ENCODE measurements at places on chromosomes 7 and 10.

DNA sequence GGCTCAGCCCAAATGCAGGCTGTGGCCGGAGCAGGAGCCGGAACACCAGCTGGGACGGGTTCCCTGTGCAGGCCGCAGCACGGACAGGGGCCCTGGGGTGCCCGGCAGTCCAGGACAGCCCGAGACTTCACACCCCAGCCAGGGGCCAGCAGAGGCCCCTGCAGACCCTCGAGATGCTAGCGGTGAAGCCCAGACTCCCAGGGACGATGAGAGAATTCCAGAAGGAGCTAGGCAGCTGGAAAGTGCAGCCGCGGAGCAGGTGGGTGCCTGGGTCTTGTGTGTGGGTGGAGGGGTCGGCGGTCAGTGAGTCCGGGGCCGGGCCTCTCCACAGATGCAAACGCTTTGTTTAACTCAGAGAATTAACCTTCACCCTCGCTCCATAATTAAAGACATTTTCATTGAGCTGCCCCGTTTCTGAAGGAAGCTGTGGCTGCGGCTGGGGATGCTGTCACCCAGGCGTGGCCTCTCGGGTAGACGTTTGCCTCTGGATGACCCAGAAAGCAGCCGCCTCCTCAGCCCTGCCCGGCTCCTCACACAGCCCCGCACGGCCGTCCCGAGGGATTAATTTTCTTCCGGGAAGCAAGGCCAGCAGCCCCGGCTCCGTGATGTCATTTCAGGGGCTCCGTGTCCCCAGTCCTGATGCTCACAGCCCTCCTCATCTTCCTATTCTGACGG lies 26.5 kb downstream of the KNDC1 start:
- no peak for DNase-seq

- DNase-seq: no peak
Measured at GRCh38 chr10:92112462-92112861, 178.4 kb downstream of the CPEB3 start.

GRCh38 chr7:139861803-139862202 lies 32.7 kb downstream of the TBXAS1 start:
- DNase-seq: peak; percentile 69

- no peak for DNase-seq
Measured at GRCh38 chr7:133297093-133297492, 44.2 kb downstream of the EXOC4 start.

GRCh38 chr7:37333075-37333474 lies 115.6 kb downstream of the ELMO1 start:
- no peak for DNase-seq

- DNase-seq: no peak
Measured at GRCh38 chr7:38396852-38397251, 123.4 kb upstream of the TARP start.

DNA sequence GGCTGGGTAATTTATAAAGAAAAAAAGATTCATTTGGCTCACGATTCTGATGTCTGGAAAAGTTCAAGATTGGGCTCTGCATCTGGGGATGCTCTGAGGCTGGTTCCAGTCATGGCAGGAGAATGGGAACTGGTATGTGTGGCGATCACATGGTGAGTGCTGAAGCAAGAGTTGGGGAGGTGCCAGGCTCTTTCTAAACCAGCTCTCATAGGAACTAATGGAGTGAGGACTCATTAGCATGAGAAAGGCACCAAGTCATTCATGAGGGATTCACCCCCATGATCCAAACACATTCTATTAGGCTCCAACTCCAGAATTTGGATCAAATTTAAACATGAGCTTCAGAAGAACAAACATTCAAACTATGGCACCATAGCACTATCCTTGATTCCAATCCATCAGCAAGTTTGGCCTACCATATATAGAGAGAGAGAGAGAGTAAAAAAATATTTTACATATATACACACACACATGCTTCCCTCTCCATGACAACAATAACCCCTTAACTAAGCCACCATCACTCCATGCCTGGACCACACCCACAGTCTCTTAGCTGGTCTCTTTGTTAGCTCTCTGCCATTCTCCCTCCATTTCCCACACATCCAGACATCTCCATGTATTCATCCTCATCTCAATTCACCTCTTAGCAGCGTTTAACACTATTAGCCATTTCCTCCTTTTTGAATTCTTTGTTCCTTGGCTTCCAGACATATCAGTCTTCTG lies 57.9 kb downstream of the NPY start:
- no peak for DNase-seq

DNA sequence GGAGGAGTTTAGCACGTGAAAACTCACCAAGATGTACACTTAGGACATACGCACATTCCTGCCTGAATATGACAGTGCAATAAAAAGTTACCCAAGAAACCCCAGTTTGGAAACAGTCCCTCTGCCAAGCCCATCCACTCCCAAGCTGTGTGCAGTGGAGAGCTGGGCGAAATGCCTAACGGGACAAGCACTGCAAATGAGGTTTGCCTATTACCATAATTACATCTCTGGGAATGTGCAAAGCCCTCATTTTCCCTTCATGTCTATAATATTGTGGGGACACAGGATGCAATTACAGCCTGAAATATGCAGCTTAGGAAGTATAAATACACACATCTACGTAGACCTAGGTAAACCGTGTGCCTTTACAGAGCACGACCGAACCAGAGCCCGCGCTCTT lies 117.5 kb downstream of the PLXNA4 start:
- no peak for DNase-seq

DNA sequence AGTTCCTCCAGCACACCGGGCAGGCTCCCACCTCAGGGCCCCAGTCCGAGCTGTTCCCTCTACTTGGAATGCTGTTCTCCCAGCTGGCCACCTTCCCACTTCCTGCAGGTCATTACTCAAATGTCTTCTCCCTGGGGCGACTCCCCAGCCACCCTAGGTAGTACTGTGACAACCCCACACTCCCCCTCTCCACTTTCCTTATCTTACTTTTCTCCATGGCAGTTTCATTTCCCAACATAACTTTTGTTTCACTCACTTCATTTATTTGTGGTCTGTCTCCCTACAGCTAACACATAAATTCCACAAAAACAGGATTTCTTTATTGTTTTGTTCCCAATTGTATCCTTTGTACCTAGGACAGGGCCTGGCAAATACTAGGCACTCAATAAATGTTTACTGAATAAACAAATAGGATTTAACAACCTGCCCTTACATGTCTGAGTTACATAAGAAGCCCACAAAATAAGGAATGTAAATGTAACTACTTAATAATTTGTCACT lies 76.5 kb downstream of the JAZF1 start:
- no peak for DNase-seq
